ENCODE measurements at places on chromosomes 5 and 9.
A peak's percentile ranks its signal among the peaks of the same experiment; 100 is the strongest.

DNA sequence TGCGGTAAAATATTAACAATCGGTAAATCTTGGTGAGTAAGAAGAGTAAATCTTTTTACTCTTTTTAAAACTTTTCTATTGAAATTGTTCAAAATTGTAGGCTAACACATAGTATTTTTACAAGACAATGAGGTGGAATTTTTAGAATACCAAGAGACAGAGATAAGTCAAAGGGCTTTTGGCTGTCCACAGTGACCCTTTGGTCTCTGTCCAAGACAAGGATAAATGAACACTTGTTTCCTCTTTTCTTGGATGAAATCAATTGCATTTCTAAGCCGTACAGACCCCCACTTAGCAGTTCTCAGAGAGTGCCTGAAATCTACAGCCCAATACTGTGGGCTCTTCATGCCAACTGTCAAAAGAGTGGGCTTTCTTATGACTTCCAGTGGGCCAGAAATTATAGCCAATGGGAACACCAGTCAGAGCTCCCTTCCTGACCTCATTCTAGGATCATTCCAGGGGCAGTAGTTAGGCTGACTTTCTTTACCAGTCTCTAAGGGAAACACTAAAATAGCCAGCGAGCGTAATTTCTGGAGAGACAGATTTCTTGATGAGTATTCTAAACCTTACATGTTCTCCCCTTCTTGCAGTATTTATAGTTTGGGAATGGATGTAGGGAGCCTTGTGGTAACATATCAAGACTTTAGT is 74.1 kb downstream of the GALNT10 start:
- no peak for DNase-seq

- no peak for DNase-seq
These were observed 6.5 kb downstream of the SH3PXD2B start for GRCh38 chr5:172447646-172448365.

- no peak for DNase-seq
These were observed 6.4 kb downstream of the PRKAA1 start for GRCh38 chr5:40791715-40792139.

DNA sequence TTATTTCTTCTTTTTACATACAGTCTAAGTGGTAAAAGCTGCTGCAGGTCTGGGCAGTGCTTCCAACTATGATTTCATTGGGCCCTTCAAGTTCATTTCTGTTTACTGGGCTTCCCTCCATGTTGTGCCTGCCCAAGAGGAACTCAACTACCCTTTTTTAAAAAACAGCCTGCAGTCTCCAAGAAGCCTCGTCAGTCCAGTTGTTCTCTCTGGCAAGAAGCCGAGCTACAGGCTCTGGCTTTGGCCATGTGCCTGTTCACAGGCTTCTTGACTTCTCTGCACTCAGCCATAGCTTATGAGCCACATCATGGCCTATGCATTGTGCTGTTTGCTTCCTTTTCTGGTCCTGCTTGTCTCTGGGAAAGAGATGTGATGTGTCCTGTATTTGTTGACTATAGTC is 119.7 kb upstream of the PJA2 start:
- DNase-seq = no peak

DNA sequence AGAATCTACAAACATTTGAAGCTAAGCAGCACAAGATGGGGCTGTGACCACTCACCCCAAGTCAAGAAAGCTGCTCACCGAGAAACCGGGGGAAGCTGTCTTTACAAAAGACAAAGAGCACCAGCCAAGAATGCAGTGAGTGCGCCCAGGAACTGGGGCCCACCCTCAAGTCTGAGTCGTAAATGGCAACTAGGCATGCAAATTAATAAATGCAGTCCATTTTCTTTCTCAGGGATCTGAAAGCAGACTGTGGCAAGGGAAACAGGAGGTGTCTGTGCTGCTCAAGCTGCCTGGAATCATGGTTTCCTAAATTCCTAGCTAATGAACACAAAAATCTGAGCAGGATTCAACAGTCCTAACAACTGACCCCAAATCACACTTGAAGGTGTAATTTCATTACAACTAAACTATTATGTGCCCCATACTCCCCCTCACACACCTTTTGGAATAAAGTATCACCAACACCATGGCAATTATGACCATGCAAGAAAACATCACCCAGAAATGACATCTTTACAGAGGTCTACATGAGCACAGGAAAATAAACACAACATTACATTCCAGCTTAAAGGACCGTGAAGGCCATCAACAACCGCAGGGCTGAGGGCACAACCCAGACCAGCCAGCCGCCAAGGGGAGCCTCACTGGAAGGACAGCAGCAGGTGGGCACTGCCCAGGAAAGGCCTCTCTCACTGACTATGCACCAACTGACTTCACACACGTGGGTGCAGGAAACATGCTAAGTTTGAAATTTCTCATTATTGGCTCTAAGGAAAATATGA is 17.6 kb downstream of the NSUN2 start:
- DNase-seq = no peak

DNA sequence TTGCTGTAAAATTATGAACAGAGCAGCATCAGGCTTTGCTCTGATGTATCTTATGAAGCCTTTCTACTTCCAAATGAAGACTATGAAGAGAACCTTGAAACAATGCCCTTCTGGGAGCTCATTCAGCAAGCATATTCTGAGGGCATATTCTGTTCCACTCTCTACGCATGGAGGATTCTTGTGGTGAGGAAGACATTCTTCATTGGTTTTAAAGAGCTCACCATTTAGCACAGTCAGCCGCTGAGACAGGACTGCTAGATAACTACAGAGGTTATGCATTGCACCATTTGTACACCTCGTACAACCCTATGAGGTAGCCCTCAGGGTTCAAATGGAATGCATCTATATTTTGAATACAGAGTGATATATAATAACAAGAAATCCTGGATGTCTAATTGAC is 61.0 kb downstream of the INVS start:
- no peak for DNase-seq

- DNase-seq = no peak
These were observed 410.1 kb downstream of the MAT2B start for GRCh38 chr5:163915481-163915961.

DNA sequence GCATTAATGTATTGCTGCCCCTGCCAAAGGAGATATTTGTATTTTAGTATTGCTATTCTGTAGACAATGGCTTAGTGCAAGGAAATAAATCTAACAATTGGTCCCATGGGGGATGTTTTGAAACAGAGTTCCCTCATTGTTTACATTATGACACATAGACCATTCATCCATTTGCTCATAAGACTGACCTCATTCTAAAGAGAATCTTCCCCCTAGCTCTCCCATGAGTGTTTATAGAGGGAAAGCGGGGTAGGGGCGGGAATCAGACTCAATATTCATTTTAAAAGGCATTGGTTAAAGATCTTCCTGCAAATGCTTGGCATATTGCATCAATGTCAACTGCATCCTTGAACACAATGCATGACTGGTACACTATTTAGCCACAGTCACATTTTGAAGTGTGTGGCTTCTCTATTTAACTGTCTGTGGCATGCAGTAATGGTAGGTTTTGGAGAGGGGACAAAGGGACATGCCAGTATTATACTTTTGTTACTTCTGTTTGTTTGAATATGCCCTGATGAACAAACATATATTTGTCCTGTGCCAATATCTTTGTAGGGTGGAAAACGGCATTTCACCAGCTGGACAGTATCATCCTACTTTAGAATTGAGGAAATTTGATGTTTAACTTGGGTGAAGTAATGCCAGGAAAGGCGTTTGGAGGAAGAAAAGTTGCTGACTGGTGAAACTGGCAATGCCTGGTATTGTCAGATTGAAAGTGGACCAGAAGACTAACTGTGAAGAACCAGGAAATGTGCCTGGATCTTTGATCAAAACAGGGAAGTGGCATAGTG is 84.1 kb upstream of the MEGF10 start:
- DNase-seq = no peak

DNA sequence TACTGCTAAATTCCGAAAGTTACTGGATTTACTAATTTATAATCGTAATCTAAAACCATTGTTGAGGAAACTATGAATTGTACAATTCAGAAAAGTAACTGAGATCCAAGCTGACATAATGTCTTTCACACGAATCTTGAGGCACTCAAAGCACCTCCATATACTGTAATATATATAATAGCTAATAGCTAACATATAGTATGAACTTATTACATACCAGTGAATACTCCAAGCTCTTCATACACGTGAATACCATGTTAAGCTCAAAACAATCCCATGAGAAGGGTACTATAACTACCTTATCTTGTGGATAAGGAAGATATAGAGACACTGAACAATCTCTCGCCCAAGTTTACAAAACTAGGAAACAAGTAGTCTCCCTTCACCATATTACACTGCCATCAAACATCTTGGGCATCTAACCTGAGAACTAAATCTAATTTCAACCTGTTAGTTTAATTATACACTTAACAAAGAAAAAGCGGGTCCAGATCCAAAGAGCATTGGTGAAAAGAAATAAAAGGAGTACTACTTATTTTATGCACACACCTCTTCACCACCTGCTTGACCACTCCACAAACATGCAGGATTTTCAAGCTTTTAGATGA is 1.0 kb downstream of the NUDCD2 start:
- no peak for DNase-seq

- no peak for DNase-seq
These were observed 1.6 kb upstream of the GSN start for GRCh38 chr9:121266356-121266755.

DNA sequence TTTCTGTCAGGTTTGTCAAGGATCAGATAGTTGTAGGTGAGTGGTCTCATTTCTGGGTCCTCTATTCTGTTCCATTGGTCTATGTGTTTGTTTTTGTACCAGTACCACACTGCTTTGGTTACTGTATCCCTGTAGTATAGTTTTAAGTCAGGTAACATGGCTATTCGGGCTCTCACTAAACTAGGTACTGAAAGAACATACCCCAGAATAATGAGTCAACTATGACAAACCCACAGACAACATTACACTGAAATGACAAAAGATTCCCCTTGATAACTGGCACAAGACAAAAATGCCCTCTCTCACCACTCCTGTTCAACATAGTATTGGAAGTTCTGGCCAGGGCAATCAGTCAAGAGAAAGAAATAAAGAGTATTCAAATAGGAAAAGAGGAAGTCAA is 535.3 kb upstream of the CYLC2 start:
- DNase-seq = no peak

DNA sequence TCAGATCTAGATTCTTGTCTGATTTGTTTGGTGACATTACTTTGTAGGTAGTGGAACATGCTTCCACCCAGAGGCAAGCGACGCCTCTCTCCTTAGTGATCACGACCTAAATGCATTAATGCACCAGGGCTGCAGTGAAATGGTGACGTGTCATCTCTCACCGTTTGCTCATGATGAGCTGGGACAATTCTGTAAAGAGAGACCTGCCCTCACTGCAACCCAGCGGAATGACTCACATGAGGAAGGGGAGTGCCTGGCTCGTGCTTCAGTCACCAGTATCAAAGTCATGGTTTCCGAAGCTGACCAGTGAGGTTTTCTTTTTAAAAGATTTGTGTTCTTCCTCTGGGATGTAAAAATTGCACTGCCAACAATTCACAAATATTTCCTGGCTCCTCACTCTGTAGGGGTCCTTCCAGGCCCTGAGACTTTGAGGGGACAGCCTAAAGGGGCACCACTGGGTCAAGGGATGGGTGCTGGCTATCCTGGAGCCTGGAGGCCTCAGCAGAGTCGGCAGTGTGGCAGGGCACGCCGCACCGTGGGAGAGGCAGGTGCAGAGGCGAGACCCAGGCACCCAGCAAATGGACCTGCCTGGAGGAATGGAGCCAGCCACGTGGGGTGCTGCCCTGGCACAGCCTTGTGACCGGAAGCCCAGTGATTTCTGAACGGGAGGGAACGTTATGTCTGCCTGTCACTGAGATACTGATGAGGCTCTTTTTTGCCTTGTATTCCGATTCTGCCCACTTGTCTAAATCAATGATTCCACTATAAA is 17.3 kb downstream of the QSOX2 start:
- no peak for DNase-seq

DNA sequence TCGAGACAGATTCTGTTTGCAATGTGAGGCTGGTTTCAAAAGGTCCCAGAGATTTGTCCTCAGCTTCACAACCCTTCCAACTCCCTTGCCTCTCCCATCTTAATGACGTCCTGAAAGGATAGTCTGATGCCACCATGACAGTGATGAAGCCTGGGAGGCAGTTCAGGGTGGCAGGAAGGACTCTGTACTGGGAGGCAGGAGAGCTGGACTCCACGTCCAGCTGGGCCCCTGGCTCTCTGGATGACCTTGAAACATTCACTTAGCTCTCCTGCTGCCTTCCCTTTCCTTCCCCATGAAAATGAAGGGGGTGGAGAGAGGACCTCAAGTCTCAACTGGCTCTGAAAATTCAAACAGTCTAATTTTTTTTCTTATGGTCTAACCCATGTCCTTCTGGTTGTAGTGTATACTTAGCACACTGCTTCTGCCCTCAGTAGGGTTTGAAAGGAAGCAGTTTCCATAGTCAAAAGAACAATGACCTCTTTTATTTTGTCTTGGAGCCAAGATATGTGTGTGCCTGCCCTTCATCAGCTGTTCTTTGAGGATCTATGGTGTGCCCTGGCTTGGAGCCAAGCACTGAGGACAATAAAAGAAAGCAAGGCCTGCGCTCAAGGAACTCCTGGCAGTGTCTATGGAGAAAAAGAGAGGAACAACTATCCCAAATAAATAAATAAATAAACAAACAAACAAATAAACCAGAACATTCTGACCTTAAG is 188.3 kb downstream of the GRIA1 start:
- no peak for DNase-seq

- no peak for DNase-seq
These were observed 33.0 kb downstream of the ARHGEF37 start for GRCh38 chr5:149614034-149614907.

- DNase-seq = no peak
These were observed 162.5 kb downstream of the PAX5 start for GRCh38 chr9:36871606-36872005.

- no peak for DNase-seq
These were observed 382.4 kb downstream of the TMEM167A start for GRCh38 chr5:82694711-82695285.

GRCh38 chr5:123084730-123085605 is 4.1 kb upstream of the PRDM6 start:
- no peak for DNase-seq

DNA sequence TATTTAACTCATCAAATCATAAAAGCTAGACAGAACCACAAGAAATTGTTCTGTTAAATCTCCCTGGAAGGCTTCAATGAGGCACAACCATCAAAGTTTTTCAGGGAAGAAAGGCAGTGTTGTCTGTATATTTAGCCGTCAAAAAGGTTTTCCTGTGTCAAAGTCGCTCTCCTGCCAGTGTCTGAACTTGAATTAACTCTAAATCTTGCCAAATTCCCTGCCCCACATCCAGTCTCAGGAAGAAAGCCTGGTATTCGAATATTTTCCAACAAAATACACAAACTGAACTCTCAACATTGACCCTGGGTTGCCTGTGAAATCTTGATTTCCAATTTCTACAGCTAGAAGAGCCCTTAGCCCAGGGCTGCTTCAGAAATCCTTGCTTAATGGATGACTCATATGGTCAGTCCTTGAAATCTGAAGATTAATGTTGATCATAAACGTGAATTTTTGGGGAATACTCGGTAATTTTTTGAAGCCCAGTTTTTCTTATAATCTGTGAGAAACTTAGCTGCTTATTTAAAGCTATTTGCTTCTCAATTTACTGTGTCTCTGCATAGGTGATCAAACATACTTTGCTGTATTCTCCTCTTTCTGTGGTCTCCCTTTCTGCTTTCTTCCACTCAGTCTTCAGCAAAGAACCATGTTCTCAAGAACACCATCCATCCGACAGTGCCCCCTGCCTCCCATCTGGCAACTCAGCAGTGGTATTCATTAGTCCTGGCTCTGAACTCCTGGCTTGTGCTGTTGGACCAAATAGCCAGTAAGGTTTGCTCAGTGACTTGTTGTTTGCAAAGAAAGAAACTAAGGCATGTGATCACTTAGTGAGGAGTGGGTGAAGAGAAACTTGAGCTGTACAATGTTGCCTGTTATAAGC is 58.9 kb downstream of the NREP start:
- DNase-seq = no peak

- peak; percentile 35 for DNase-seq
These were observed 60.1 kb downstream of the RGS3 start for GRCh38 chr9:113523421-113524141.

All from stimulated activated CD8-positive, alpha-beta memory T cell treated with anti-CD3 and anti-CD28 coated beads, Interleukin-15, amount 100 ng/mL, for 1 hour (primary cell).